ENCODE measurements at places on chromosomes 16 and 17.

DNA sequence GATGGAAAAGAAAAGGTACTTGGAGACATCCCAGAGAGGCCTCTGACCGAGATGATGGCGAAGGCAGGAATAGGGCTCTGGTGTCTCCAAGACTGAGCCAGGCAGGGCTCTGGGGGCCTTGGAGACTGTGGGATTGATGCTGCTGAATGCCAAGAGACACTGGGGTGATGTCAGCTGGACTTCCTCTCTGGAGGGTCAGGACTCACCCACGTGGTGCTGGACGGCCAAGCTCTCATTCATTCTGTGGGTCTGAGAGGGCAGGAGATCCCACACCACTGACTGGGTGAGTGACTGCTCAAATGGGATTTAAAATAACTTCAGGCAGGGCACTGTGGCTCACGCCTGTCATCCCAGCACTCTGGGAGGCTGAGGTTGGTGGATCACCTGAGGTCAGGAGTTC, 64.8 kb downstream of the NT5M start:
- no peak for DNase-seq

- no peak for DNase-seq
These were observed 19.2 kb downstream of the ADCY7 start for GRCh38 chr16:50285406-50286003.

- DNase-seq, result no peak
These were observed 44.0 kb downstream of the PLCG2 start for GRCh38 chr16:81823111-81823510.

- DNase-seq, result no peak
These were observed 82.2 kb downstream of the TNRC6C start for GRCh38 chr17:78040440-78041385.

DNA sequence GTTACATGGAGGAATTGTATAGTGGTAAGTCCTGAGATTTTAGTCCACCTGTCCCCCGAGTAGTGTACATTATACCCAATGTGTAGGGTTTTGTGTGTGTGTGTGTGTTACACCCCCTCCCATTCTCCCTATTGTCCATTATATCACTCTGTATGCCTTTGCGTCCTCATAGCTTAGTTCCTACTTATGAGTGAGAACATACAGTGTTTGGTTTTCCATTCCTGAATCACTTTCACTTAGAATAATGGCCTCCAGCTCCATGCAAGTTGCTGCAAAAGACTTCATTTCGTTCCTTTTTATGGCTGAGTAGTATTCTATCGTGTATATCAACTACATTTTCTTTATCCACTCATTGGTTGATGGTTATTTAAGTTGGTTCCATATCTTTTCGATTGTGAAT, 635 bp upstream of the FA2H start:
- no peak for DNase-seq
